T follicular helper cell (primary cell): ENCODE measurements at places on chromosomes 6 and 20.

- no peak for DNase-seq
Measured at GRCh38 chr6:138685257-138685656, 88.3 kb upstream of the CCDC28A start.

DNA sequence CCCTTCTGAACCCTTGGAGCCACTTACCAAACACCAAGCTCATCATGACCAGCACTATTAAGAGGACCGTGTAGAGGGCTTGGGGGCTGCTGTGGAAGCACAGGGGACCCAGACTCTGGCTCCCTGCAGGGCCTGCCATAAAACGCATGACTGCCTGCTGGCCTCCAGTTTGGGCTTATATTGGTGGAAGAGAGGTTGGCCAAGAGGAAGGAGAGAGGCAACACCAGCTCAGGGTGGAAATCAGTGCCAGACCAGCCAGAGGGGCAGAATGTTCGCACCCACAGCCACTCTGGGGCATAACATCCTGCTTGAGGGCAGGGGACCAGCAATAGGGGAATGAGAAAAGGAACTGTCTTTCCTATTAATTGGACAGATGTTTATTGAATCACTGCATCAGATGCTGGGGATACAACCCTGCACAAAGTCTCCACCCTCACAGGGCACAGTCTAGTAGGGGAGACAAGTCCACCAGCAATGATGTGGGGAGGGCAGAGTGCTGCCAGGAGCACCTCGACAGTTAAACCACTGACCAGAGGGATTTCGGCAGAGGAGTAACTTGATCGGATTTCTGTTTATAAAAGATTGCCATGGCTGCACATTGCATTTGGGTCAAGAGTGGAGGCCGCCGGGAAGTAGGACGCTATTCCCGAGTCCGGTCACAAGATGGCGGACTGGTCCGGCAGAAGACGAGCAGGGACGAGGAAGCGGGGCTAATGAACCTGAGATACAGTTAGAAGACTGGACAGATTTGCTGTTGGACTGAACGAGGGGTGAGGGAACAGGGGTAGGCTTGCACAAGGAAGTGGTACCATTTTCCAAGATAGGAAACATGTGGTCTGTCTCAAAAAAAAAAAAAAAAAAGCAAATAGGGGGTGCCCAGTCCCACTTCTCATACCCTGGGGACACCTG is at the start of gene LY6G5C:
TSS of gene LY6G5C (minus strand) at position 842 of the 909 bp plus-strand sequence. CDS start at position 148, 694 bp downstream.
- DNase-seq: peak; percentile 39

GRCh38 chr6:169559592-169559991 is 142.2 kb downstream of the WDR27 start:
- no peak for DNase-seq

- DNase-seq: no peak
Measured at GRCh38 chr6:156827382-156827781, 50.2 kb downstream of the ARID1B start.

- no peak for DNase-seq
Measured at GRCh38 chr6:79384845-79385244, 150.4 kb upstream of the HMGN3 start.

DNA sequence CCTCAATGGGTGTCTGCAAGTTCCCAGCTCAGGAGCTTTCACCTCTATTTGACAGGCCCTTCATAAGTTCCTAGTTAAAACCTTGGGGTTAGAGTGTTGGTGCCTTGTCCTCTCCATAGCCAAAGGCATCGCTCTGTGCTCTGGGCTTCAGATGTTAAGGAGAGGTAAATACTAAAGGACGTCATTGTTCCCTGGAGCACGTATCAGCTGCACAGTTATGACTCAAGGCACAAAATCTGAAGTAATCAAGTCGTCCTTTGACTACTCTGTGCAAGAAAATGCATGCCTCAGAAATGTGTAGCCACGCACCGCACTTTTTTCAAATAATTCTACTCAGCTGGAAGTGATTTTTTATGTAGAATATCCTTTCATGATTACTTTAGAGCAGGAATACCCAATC is 240.8 kb upstream of the QKI start:
- DNase-seq: no peak

- no peak for DNase-seq
Measured at GRCh38 chr20:5122873-5123260, 3.1 kb upstream of the PCNA start.

- DNase-seq: no peak
Measured at GRCh38 chr20:19289451-19289850, 77.0 kb downstream of the SLC24A3 start.

- no peak for DNase-seq
Measured at GRCh38 chr6:45772886-45773495, 242.7 kb downstream of the CLIC5 start.

GRCh38 chr6:38528196-38528965 is 111.3 kb downstream of the BTBD9 start:
- DNase-seq: no peak

GRCh38 chr6:159572439-159573110 is 120.5 kb downstream of the SOD2 start:
- no peak for DNase-seq

GRCh38 chr6:104509355-104509754 is 350.4 kb downstream of the HACE1 start:
- DNase-seq: no peak

DNA sequence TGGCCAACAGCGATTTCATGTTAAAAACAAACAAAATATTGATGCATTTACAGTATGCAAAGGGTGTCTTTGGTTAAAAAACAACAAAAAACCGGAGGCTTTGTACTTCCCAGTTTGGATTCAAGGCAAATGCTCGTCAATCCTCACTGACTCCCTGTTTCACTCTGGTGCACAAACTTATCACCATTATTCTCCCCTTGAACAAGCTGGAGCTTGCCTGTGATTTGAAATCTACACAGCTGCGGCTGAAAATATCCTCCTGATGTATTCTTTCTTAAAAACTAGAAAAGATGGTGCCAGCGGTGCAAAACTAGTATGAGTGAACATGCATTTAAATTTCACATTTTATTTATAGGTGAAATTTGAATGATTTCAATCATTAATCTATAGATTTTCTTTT is 3.3 kb downstream of the PERP start:
- no peak for DNase-seq

DNA sequence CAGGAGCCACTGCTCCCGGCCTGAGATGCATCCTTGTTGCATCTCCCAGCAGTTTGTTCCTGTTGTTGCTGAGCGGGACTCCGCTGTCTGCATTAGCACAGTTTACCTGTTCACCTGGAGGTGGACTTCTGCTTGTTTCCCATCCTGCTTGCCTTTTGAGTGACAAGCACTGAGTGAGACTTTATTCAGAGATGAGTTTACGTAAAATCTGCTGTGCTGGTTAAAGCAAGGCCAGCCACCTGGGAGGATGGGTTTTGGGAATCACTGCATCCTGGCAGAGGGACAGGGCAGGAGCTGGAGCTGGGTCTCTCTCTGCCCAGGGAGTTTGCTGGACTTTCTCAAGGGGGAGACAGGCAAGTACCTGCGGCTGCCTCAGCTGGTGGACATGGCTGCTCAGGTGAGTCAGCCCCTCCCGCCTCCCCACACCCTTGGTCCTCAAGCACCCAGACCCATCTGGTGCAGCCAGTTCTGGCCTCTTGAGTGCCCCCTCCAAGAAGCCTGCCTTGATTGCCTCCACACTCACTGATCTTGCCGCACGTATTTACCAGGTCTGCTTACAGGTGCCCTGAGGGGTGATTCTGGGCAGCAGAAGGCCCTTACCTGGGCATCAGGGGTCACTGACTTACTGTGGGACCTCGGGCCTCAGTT is 55.5 kb downstream of the SRC start:
- DNase-seq: no peak

- no peak for DNase-seq
Measured at GRCh38 chr6:79868098-79868722, 79.1 kb downstream of the ELOVL4 start.

DNA sequence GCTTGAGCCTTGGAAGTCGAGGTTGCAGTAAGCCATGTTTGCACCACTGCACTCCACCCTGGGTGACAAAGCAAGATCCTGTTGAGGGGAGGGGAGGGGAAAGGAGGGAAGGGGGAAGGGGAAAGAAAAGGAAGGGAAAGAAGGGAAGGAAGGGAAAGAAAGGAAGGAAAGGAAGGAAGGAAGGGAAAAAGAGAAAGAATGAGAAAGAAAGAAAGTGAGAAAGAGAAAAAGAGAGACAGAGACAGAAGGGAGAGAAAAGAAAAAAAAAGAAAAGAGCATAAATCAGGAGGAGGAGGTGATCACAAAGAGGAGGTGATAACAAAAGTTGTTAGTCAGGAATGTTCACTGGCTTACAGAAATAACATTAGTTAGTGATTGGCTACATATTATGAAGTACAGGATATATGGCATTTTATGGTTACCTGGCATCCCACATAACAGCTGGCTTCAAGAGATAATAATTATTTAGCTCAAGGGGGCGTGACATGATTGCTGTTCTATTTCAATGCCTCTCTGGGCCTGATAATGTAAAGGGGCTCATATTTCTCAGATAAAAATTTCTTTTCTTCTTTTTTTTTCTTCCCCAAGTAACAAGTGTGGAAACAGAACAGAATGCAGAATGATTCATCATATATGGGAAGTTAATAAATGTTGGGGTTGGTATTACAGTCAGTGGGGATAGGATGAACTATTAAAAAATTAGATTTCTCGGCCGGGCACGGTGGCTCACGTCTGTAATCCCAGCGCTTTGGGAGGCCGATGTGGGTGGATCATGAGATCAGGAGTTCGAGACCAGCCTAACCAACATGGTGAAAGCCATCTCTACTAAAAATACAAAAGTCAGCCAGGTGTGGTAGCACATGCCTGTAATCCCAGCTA is 27.1 kb downstream of the SAMHD1 start:
- DNase-seq: no peak

GRCh38 chr6:108690326-108691049 is 129.8 kb downstream of the FOXO3 start:
- DNase-seq: no peak

DNA sequence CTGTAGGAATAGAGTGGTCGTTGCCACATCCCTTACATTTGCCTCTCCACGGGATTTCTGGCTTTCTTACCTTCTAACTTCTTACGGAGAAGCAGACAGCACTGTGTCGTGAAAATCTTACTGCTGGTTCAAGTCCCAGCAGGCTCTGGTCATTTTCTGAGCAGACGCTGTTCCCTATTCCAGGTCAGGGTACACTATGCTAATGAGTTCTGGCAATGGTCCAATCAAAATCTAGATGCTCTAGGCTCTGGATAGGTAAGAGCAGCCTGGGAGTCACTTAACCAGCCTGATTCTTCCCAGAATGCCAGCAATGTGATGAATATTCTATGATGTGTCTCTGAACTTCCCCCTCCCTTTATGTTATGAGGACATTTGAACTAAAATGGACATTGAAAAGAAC is at the start of gene GCM1:
TSS of gene GCM1 (minus strand) at position 158 of the 400 bp plus-strand sequence. CDS start 3,209 bp downstream, outside the sequence.
- no peak for DNase-seq

GRCh38 chr6:146154197-146154596 is 125.3 kb downstream of the GRM1 start:
- no peak for DNase-seq

DNA sequence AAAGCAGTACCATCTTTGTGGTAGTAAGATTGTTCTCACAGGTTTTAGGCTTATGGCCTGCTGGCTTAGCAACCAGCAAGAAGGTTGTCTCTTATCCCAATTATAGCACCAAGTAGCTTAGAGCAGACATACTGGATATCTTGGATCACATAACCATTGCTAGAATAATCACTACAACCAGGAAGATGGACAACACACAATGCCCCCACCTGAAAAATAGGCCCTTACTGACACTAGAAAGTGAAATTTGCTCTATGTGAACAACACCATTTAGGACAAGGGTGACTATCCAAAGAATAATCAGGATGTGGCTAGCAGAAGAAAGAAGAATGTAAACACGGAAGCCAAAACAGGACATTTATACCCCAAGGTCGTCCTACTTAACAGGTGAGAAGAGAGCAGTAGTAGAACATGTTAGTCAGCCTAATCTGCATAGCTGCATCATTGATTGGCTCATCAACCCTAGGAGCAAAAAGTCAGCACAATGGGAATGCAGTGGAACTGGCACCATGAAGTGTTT is 172.7 kb upstream of the MARCKS start:
- no peak for DNase-seq

DNA sequence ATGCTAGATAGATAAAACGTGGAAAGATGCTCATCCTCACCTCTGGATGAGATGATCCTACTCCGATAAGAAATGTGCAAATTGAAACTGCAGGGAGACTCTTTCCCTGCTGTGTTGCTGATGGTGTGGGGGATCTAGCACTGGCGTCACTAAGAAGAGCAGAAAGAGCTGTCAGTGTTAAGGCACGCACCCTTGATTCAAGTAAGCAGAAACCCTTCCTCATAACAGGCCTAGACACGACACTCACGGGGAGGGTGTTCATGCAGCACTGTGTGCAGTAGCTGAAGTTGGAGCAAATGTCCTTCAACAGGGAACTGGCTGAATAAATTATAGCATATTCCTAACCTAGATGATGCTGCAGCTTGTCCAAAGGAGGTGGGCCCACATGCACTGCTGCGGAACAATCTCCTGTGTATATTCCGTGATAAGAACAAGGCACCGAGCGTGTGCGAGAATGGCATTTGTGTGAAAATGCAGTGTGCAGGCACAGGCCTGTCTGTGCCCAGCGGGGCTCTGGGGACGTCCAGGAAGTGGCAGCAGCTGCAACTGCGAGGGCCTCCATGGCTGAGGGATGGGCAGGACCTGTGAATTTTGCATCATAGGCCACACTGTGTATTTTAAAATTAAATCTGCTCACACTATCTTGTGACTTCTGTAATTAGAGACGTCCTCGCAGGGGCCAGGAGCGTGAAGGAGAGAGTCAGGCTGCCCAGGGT is 64.0 kb downstream of the TCP11 start:
- DNase-seq: no peak

GRCh38 chr6:6152060-6152459 is 145.3 kb upstream of the NRN1 start:
- no peak for DNase-seq

DNA sequence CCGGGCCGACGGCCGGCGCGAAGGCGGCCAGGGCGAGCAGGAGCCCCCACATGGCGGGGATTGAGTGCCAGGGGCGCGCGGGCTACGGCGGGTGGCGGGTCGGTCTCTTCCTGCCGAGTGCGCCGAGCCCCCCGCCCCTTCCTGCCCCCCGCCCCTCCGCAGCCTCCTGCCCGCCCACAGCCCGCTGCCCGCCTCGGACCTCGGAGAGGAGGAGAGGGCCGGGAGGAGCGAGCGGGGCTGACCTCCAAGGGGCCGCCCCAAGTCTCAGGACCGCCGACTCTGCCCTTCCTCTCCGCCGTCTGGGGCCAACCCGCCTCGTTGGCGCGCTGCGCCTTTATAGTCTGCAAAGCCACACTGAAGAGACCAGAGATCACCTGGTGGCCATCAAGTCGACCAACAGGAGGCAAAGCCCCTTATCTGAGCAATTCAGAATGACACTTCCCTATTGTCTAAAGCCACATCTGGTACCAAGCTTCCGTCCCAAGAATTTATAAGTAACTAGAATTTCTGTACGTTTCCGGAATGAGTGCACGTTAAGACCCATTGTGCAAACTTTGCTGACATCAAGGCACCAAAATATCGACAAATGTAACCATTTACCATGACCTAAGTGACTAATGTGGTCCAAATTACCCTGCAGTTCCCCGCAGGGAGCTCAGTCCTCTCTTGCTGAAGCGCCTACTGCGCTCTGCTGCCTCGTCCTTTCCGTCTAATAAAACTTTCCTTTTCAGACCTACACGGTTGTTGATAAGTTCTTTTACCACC is at the start of gene CPXM1:
TSS of gene CPXM1 (minus strand) at position 107 of the 765 bp plus-strand sequence. CDS start at position 52, 55 bp downstream.
- no peak for DNase-seq

- no peak for DNase-seq
Measured at GRCh38 chr6:110728501-110728900, 86.8 kb downstream of the CDK19 start.

GRCh38 chr20:52054123-52054522 is 137.5 kb downstream of the ZFP64 start:
- DNase-seq: no peak

- no peak for DNase-seq
Measured at GRCh38 chr6:137995371-137995770, 111.8 kb downstream of the PERP start.

- no peak for DNase-seq
Measured at GRCh38 chr6:56840467-56841380, 114.2 kb upstream of the BEND6 start.
